Iris pigment epithelial cell (primary cell): ENCODE measurements at places on chromosomes 4 and X.

- peak; percentile 0 for DNase-seq
Observed at GRCh38 chrX:94576367-94577004, 902.5 kb downstream of the FAM133A start.

- DNase-seq = no peak
Observed at GRCh38 chr4:1517592-1518411, 111.6 kb upstream of the NKX1-1 start.

DNA sequence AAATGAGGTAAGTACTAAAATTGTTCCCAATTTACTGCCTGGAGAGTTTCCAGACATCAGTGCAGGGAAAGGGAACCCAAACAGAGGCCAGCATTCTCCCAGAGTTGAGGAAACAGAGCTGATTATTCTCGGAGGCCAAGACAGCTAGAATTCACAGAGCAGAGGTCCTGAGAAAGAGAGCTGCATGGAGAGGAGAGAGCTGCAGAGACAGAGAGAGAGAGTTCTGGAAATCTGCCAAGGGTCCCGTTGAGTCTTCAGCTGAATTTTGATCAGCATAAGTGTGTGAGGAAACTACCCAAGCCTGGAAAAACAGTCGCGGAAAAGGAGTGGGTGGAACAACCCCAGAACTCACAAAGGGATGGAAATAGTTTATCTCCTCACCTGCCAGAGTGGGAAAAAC is 43.8 kb upstream of the GPR173 start:
- no peak for DNase-seq

- DNase-seq = no peak
Observed at GRCh38 chrX:30900227-30900626, 11.2 kb upstream of the TAB3 start.

DNA sequence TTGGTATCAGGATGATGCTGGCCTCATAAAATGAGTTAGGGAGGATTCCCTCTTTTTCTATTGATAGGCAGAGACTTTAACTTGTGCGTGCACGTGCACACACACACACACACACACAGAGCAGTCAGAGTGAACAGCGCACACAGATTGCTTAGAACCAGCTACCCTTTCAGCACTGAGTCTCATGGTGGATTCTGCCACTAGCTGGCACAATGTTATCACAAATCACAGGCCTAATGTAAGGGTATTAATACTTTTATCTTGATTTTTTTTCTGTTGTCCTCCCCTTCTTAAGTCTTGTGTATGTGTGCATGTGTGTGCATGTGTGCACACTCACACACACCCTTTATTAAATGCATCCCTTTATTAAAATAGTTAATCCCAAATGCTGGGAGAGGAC is 53.2 kb downstream of the HADH start:
- DNase-seq = no peak

DNA sequence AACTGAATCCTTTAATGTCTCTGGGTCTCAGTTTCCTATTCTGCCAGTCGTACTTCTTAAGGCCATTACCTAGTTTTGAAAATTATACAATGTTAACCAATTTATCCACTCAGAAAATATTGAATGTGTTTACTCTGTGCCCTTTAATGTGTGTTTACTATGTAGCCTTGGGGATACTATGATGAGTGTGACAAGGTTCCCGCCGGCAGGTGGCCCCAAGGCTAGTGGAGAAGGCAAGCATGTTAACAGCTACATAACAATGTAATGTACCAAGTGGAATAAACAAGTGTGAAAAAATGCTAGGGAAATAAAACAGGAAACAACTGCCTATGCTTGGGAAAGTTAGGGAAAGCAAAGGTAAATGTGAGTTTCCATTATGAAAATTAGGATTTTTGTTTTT is 187.3 kb upstream of the MBNL3 start:
- no peak for DNase-seq

- no peak for DNase-seq
Observed at GRCh38 chrX:78708816-78709215, 38.7 kb upstream of the LPAR4 start.

- peak; percentile 25 for DNase-seq
Observed at GRCh38 chr4:184596617-184597185, 52.5 kb downstream of the CASP3 start.

DNA sequence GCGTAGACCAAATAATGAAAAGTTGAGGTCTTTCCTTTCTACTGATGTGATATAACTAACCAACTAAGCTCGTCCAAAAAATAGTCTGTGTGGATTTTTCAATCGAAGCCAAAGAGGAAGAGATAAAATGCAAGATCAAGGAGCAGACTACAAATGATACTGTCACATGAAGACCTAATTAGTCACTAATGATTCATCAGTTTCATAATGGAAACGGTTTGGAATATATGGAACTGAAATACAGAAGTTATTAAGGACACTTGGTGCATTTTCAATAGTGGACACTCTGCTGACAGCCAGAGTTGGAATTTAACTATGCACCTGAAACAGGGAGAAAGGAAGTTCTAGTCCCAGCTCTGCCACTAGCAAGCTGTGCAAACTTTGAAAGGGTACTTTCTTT is 119.8 kb downstream of the GUCY2F start:
- no peak for DNase-seq

GRCh38 chrX:93420525-93421082 is 252.8 kb downstream of the NAP1L3 start:
- no peak for DNase-seq

DNA sequence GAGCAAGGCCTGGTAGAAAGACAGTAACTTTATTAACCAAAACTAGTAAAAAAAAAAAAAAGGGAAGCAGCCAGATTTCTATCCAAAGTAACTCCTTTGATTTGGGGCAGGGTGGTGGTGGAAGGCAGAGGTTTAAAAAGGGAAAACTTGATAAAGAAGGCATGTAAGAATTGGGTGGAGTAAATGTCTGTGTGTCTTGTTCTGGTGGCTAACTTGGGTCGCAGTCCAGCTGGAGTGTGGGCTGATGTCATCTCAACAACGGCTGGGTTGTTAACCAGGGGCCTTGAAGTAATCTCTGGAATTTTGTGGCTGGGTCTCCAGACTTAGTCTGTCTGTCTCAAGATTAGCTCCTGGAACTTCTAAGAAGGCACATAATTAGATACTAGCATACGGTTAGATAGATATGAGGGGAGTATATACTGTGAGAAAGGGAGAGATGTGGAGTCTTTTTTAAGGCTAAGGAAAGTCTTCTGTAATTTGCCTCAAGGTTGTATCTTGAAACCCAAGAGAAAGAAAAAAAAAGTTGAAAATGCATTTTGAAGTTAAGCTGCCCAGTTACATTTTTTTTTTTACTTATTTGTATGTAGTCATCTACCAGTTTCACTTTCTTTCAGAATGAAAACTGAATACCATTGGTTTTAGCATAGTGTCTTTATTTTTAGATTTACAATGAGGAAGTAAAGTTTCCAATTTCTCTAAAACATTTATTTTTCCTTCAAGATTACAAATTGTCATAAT is 48.3 kb downstream of the MTHFD2L start:
- DNase-seq = peak; percentile 84

DNA sequence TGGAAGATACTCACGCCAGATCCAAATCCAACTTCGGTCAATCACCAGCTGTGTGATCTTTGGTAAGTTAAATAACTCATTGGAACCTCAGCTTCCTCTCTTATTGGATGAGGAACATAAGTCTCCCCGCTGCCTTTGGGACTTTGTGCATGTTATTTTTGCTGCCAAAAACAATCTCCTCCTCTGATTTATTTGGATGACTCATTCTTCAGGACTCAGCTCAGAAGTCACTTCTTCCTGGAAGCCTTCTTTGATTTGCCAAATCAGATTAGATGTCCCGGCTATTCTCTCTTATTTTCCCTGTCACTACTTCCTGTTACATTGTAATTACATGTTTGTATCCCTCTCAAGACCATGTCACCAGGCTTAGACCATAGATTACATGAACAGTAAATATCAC is 138.0 kb upstream of the BOD1L1 start:
- peak; percentile 30 for DNase-seq

DNA sequence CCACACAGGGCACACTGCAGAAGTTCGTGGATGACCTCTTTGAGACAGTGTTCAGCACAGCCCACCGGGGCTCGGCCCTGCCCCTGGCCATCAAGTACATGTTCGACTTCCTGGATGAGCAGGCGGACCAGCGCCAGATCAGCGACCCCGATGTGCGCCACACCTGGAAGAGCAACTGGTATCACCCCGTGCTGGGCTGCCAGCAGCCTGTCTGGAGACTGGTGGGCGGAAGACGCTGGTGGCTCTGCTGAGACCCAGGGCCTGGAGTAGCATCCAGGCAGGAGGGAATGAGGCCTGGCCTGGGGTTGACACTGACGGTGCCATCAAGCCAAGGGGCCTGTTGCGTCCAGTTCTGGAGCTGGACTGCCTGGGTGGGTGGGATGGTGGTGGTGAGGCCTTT is 8.6 kb downstream of the LAGE3 start:
- no peak for DNase-seq

DNA sequence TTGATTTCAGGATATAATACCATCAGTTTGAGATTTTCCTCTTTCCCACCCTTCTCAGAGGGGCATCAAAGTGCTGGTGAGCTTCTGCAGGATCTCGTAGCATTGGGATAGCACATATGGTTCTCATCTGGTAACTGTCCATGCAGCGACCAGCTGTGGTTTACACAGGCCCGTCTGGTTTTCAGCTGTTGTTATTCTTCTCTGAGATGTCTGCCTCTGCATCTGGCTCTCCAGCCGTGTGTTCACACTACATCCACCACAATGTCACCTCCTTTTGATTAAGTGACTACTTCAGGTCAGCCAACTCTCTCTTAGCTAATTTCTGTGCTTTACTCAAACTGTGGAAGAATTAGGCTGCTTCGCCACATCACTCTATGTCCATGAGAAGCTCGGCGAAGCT is 676.7 kb upstream of the TENM3 start:
- DNase-seq = peak; percentile 16

GRCh38 chr4:150140774-150141400 is 62.6 kb downstream of the DCLK2 start:
- DNase-seq = peak; percentile 73

DNA sequence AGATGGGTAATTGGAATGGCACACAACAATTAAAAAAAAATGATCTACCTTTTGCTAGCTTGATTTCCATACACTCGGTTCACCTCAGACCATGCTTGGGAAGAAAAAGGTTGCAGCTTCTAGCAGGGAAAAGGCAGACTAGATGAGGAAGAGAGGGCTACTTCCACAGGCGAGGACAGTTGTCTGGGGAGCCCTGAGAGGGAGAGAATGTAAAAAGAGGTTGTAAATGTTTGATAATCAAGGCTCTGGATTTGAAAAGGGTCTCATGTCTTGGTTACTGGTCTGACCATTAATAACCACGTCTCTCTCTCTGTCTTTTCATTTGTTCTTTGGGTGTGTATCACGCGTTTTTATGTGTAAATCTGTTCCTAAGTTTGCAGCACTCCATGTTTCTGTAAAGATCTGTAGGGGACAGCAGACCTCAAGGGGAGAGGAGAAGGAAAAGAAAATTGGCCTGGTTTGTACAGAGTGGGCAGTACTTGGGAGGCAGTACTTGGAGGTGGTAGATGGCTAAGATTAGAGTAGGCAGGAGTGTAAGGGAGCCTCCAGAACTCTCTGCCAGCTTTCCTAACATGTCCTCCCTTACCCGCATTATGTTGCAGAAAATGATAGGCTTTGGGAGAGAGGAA is 750 bp downstream of the ARMCX5 start:
- peak; percentile 38 for DNase-seq

DNA sequence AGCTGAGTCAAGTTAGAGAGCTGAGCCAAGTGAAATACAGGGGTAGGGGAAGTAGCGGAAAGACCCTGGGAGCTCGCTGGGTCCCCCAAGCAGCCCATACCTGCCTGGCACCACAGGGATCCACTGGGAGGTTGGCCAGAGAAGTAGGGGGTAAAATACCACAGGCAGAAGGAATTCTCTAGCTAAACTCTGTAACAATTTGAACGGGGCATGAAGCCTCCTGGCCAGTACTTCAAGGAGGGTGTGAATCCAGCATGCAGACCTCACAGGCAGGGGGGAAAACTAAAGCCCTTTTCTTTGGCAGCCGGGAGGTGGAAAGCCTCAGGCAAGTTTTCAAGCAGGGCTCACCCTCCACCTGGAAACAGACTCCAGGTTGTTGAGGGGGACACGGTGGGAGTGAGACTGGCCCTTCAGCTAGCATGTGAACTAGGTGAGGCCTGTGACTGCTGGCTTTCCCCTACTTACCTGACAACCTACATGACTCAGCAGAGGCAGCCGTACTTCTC is 3.7 kb upstream of the UGT2A1 start:
- no peak for DNase-seq

GRCh38 chrX:39439906-39440798 is 638.9 kb downstream of the MID1IP1 start:
- DNase-seq = no peak

DNA sequence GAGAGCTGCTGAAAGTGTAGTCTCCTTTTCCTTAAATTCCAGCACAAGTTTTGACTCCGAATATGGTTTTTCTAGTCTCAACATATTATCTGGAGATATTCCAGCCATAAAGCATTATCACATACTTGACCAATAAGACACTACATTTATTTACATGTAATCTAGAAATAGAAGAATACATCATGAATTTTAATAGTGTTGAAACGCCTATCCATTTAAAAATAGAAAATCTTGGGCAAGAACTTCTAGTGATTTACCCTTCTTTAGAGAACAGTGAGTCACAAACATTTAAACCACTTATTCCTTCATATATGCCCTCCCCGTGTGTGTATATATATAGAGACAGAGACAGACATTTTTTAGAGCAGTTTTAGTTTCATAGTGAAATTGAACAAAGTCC is 161.5 kb downstream of the SOWAHB start:
- DNase-seq = peak; percentile 71

- peak; percentile 65 for DNase-seq
Observed at GRCh38 chrX:106999002-106999975, 723 bp downstream of the MORC4 start.

DNA sequence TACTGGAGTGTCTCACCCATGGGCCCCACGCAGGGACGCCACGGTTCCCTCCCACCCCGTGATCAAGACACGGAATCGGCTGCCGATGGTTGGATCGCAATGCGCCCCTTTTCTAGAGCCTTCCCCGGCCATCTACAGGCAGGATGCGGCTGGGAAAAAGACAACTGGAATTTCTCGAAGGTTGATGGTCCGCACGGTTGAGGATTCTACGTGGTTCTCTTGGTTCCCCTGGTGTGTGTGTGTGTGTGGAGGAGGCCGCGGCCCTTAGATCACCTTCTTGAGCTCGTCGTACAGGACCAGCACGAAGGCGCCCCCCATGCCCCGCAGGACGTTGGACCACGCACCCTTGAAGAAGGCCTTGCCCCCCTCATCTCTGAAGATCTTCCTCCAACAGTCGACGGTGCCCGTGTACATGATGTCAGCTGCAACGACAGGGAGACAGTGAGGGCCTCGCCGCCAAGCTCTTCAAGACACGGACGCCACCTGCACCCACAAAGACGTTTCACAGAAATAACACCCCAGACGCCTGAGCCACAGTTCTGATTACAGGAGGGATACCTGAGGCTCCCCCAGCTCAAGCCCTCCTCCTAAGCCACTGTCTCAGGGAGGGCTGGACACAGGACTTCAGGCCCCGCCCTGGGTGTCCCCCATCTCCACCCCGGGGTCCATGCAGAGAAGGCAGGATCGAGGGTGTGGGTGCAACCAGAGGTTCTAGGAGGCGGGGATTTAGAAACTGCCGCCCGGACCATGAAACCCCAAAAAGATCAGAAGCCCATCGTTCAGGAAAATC is 5.4 kb downstream of the SLC25A6 start:
- DNase-seq = no peak
